ENCODE measurements at places on chromosomes 11 and 22. TPM values are rescaled to one million over a fixed set of nuclear protein-coding genes. Genes with fewer than 3 reads are reported as not detected.
A peak's percentile ranks its signal among the peaks of the same experiment; 100 is the strongest.

GRCh38 chr11:67022961-67023956 lies at the start of gene SYT12:
TSS of gene SYT12 (plus strand) at chr11:67023134. CDS start at chr11:67030145, 7,011 bp downstream.
- no peak within 1 kb of the TSS for H3K27ac ChIP-seq
- no peaks in the 10 kb centered on the region for H3K27me3 ChIP-seq
- H3K4me3 ChIP-seq = peak within 1 kb of the TSS; percentile 65
- DNase-seq = no peak
- H3K4me1 ChIP-seq = no peaks in the 10 kb centered on the region

GRCh38 chr11:39367534-39367933 lies 2091.9 kb downstream of the LRRC4C start:
- H3K4me1 ChIP-seq = no peaks in the 10 kb centered on the region
- no peak overlapping the region for H3K4me3 ChIP-seq
- DNase-seq = no peak
- H3K27ac ChIP-seq = no peak overlapping the region
- no peaks in the 10 kb centered on the region for H3K27me3 ChIP-seq

DNA sequence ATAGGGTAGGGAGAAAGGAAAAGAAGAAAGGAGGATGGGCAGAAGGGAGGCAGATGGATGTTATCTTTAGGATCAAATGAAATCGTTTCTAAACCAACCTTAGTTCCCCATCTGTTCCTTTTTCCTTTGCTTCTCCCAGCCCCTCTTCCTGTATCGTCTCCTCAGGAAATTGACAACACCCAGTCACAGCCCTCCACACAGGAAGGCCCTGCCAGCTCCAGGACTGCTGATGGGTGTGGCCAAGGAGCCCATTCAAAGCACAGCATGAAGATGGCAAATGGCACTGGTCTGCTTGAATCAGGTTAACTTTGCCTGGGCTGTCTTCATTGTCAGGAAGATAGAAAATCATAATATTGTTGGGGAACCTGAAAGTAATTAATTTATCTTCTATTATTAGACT lies 164.8 kb downstream of the C11orf87 start:
- no peaks in the 10 kb centered on the region for H3K27me3 ChIP-seq
- H3K4me3 ChIP-seq = no peak overlapping the region
- no peak overlapping the region for H3K27ac ChIP-seq
- no peak for DNase-seq
- no peaks in the 10 kb centered on the region for H3K4me1 ChIP-seq

GRCh38 chr11:93116641-93117441 lies 81.0 kb downstream of the SLC36A4 start:
- no peaks in the 10 kb centered on the region for H3K4me1 ChIP-seq
- no peaks in the 10 kb centered on the region for H3K36me3 ChIP-seq
- no peaks in the 10 kb centered on the region for H3K27me3 ChIP-seq
- no peak for DNase-seq

- H3K36me3 ChIP-seq = no peaks in the 10 kb centered on the region
- H3K4me1 ChIP-seq = no peaks in the 10 kb centered on the region
- no peaks in the 10 kb centered on the region for H3K27me3 ChIP-seq
- H3K27ac ChIP-seq = no peak overlapping the region
These were observed 26.9 kb downstream of the TSPAN4 start for GRCh38 chr11:869399-870126.

- H3K27me3 ChIP-seq = no peaks in the 10 kb centered on the region
- H3K4me1 ChIP-seq = no peaks in the 10 kb centered on the region
- no peaks in the 10 kb centered on the region for H3K36me3 ChIP-seq
- peak; percentile 63 for DNase-seq
- no peak overlapping the region for H3K27ac ChIP-seq
These were observed 1.4 kb upstream of the MUC2 start for GRCh38 chr11:1073261-1073724.

DNA sequence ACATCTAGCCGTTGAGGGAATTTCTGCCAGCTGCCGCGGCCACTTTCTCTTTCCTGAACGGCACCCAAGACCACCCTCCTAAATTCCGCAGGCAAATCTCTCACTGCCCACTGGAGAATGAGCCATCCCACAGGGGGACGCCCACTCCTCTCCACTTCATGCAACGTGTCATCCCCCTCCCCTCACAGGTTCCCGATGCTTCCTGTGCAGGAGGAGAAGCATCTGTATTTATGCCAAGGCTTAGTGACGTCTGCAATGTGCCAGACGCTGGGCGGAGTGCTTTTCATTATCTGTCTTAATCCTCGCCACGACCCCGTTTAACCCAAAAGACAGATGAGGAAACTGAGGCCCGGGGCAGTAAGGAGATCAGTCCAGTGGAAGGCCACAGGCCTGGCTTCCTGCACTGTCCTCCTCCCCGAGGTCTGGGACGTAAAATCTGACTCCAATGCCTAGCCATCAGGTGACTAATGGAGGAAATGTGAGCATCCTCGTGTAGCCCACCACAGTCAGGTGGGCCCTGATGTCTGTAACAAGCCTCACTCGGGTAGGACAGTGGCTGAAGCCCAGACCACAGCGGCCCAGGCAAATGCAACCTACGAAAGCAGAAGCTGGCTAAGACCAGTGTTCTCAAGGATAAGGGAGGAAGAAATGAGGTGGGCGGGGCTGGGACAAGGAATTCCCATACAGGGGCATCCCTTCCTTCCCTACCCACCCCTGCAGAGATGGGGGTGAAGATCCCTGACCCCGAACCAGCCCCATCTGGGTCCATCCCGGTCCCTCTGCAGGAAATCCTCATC lies 23.1 kb downstream of the MN1 start:
- DNase-seq = no peak
- H3K4me3 ChIP-seq = no peak overlapping the region
- no peaks in the 10 kb centered on the region for H3K4me1 ChIP-seq
- peak overlapping the region; percentile 54 for H3K27ac ChIP-seq
- H3K36me3 ChIP-seq = no peaks in the 10 kb centered on the region

DNA sequence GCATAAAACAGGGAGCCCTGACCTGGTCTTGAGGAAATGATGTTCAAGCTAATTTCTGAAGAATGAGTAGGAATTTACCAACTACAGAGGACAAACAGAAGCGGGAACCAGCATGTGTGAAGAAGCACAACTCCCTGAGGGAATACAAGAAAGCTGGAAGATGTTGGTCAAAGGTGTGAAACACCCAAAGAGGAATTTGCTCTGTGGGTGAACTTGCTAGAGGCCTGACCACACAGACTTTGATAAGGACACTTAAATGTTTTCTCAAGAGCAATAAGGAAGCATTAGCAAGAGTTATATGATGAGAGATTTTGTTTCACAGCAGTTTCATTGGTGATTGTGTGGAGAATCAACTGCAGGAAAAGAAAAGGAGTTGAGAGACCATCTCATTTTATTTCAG lies 17.6 kb downstream of the SLC5A12 start:
- H3K27ac ChIP-seq = no peak overlapping the region
- no peak overlapping the region for H3K4me3 ChIP-seq
- no peaks in the 10 kb centered on the region for H3K4me1 ChIP-seq
- no peaks in the 10 kb centered on the region for H3K27me3 ChIP-seq

- no peak for DNase-seq
- H3K4me3 ChIP-seq = no peak overlapping the region
- H3K4me1 ChIP-seq = no peaks in the 10 kb centered on the region
- H3K27me3 ChIP-seq = no peaks in the 10 kb centered on the region
These were observed 79.3 kb upstream of the CRTAM start for GRCh38 chr11:122758974-122759373.

DNA sequence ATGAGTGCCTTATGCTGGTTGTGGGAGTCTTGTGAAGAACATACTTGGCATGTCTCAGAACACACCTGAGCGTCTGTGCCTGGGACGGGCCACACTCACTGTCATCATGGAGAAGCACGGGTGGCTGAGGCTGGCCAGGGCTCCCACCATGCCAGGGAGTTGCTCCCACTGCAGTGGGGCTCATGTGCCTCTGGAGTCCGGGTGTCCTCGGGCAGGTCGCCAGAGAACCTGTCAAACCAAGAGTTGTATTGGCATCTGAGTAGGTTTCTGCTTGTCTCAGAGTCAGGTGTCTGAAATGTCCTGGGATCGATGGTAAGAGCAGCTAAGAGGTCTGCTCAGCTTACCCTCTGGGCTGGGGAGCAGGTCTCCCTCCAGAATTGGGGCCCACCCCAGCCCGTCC lies 92.1 kb downstream of the BCR start:
- no peaks in the 10 kb centered on the region for H3K4me1 ChIP-seq
- no peak overlapping the region for H3K4me3 ChIP-seq
- no peak for DNase-seq
- H3K27me3 ChIP-seq = no peaks in the 10 kb centered on the region
- peaks cover 9% of the 10 kb centered on the region for H3K36me3 ChIP-seq
- no peak overlapping the region for H3K27ac ChIP-seq

Gene ARHGEF12
- 143 TPM for total RNA-seq

Gene OR10G4
- total RNA-seq = not detected
